ENCODE measurements at places on chromosomes 3 and 15.

DNA sequence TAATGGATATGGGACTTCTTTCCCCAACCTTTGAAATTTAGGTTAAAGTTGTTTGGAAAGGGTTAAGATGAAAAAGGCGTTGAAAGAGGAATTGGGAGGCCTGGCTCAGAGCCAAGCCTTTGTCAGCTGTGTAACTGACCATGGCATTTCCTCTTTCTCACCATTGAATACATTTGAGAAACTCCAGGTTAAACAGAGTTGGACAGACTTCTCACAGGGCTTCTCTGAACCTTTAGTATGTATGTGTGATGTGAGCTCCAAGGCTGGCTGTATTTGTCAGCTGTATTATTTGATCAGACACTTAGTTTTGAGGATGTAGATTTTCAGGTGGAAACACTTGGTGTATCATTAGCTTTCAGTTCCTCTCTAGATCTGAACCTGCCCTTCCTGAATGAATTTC lies 136.4 kb upstream of the GOLGA6L4 start:
- DNase-seq, result no peak

GRCh38 chr3:157920822-157921700 lies 185.2 kb downstream of the SHOX2 start:
- no peak for DNase-seq

DNA sequence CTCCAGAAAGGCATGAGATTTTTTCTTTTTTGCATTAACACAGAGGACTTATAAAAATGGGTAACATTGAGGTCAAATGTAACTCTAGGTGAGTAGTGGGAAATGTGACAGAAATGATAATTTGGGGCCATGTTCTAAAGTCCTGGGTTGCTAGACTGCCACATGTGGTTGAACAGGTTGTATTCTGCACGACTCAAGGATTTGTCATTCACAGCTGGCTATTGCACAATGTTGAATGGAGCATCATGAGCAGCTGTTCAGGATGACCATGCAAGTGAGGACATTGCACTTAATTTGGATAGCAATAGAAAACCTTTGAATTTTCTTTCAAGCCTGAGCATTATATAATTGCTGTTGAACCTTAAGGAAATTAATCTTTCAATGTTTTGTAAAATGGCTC lies 396.6 kb downstream of the NAALADL2 start:
- DNase-seq, result no peak

DNA sequence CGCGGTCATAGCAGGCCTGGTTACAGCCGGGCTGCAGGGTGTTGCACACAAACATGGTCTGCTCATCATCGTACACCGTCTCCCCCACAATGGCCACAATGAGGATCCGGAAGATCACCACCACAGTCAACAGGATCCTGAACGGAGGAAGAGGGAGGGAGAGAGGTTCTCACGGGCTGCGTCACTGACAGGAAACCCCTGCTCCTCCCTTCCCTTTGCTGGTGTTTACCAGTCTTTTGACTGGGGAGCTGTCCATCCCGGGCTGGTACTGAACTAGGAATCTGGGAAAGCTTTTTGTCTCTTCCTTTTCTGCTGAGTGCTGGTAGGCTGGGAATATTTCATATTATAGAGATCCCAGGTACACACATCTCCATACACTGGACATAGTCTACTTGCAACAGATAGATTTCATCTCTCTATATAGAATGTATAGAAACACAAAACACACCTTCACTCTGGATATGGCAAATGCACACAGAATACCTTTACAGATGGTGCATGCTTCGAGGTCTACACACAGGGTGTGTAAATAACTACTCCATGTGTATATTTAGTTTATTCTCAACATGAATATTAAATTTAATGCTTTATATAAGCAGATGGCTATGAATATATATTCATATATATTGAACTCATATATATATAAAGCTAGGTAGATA lies 1.4 kb downstream of the GJD2 start:
- peak; percentile 48 for DNase-seq

DNA sequence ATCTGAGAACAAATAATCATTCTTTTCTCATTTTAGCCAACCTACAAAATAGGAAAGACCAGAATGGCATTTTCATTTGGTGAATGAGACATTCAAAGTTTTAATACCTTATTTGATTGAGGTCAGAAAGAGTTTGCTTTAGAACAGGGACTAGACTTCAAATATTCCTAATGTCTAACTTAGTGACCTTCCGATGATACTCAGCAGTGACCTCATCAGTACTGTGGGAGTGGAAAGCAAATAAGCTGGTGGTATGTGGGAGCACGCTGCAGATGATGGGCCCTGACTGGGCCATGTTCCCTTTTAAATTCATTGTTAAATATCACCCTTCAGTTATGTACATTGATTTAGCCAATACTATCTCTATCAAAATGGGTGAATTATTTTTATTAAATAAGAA lies 223.3 kb downstream of the P3H2 start:
- DNase-seq, result no peak

- no peak for DNase-seq
Measured at GRCh38 chr3:165256554-165257065, 60.4 kb upstream of the SLITRK3 start.

GRCh38 chr15:57393061-57393460 lies 16.8 kb downstream of the CGNL1 start:
- no peak for DNase-seq

- peak; percentile 82 for DNase-seq
Measured at GRCh38 chr3:41117398-41117870, 81.9 kb upstream of the CTNNB1 start.

GRCh38 chr3:29718661-29719065 lies 437.8 kb downstream of the RBMS3 start:
- DNase-seq, result no peak

DNA sequence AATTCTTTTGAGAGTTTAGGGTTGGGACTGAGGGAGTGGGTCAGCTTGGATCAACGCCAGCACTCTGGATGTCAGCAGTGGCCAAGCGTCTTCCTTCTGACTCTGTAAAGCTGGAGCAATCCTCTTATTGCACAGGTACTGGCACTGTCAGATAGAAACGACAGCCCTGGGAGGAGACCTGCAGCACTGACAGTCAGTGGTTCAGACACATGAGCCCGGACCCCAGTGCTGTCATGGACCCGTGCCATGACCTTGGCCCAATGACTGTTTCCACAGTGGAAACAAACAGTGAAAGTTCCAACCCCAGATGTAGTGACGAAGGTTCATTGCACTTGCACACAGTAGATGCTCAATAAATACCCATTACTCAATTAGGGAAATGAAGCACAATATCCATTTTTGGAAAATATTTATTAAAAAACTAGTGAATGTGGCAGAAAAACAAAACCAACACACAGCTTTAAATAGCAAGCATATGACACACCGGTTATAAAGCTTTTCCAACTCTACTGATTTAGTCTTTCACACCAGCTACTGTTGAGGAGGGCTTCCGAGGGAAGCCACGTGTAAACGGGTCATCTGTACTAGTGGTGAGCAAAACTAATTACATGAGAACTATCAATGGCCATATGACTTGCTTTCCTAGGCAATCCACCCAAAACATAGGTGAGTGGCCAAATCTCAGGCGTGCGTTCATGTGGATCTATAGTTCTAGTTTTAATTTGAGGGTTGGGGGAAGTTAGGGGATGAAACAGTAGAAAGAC lies 22.1 kb downstream of the SIAH2 start:
- no peak for DNase-seq

DNA sequence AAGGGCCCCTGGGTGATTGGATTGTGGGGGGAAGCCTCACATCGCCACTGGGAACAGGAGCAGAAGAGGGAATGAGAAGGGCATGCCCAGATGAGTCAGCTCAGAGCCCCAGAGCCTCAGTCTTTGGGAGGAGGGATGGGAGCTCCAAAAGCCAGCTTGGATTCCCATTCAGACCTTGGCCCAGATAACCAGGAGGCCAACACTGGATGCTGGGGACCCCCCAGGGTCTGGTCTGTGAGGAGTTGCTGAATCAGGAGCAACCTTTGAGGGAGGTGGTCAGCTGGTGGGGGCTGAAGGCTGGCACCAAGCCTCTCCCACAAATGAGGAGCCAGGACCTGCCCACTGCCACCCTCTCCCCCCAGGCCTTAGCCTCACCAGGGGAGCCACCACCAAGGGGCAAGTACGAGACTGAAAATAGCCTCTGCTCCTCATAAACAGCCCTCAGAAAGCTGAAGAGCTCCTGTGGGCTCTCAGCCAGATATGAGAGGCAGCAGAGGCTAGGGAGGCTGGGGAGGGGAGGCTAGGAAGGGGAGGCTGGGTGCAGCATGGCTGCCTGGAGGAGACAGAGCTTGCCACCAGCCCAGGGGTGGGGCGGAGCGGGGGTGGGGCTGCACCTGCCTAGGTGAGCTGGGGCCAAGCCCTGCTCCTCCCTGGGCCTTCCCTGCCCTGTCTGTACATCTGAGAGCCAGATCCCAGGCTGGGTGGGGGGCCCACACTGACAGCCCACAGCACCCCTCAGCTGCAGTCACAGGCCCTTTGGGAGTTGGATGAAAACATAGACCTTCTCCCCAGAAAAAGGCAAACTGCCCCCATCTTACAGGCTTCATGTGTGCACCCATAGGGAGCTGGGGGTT lies 99.8 kb downstream of the SEC22A start:
- no peak for DNase-seq

GRCh38 chr3:39752751-39753150 lies 56.7 kb upstream of the MYRIP start:
- DNase-seq, result no peak

DNA sequence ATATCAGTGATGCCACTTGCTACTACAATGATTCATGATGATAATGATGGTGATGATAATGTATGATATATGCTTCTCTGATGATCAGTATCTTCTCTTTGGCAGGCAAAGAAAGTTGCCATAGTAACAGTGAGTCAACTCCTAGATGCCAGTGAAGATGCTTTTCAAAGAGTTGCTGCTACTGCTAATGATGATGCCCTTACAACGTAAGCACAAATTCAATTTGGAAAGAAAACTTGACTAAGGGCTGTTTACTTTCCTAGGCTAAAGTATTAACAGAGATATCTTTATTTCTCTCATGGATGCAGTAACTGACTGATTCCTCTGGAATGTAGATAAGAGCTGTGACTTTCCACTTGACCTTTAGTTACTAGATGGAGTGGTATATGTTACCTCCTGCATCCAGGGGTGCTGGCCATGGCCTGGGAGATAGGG lies 27.8 kb downstream of the ADGRG7 start:
- no peak for DNase-seq

DNA sequence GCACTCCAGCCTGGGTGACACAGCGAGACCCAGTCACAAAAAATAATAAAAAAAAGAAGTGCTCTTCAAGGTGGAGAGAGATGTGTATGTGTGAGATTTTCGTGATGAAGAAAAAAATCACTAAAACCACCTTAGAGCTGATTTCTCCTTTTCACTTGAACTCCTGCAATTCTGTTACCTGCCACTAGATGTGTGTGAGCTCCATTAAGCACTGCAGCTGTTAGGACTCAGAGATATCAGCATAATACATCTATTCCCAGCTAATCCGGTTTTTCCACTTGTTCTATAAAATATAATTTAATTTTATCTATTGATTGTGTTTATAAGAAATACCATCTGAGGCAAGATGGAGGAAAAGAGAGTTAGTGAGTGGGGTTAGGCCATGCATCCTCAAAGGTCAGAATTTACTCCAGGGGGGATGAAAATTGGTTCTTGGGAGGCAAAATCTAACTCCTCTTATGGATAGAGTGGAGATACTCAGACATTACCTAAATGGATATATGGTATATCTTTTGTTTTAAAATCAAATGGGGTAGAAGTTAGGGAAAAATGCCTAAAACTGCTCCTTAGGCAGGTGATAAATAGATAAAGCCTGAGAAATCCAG lies 152.7 kb downstream of the IL20RB start:
- no peak for DNase-seq

DNA sequence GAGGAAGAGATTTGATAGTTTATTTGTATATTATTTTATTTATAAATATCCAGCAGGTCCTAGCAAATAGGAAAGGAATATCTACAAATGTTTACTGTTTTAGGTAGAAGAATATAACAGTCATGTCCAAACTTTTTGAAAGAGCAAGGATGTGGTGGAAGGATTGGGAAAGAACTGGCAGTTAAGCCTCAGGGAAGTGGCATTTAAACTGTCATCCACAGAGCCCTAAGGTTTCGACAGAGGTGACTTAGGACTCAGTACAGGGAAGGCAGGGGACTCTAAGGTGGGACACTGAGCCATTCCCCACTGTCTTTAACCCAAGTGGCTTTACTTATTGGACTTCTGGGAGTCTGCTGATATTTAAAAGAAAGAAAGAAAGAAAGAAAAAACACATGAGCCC lies 11.8 kb upstream of the TMEM87A start:
- no peak for DNase-seq

DNA sequence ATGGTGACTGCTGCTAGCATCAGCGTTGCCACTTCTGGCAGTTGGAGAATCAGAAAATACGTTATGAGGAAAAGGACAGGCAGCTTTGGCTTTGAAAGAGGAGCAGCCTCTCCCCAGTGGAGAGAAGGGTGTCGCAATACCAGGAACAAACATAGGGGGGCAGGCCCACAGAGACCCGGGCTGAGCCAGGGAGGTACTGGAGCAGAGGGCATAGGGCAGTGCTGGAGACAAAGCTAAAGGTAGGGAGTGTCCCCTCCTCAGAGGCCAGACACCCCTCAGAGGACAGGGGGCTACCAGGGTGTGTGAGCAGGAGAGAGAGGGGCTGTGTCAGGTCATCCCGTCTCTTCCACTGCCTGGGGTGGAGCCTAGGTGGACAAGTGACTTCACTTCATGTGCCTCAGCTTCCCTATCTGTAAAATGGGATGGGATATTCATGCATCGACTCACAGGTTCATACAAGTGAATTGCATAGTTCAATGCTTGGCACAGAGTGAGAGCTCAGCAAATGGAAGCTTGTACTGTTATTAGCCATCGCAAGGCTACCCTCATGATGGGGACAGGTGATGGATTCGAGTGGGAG lies 49.7 kb upstream of the LIMD1 start:
- no peak for DNase-seq

DNA sequence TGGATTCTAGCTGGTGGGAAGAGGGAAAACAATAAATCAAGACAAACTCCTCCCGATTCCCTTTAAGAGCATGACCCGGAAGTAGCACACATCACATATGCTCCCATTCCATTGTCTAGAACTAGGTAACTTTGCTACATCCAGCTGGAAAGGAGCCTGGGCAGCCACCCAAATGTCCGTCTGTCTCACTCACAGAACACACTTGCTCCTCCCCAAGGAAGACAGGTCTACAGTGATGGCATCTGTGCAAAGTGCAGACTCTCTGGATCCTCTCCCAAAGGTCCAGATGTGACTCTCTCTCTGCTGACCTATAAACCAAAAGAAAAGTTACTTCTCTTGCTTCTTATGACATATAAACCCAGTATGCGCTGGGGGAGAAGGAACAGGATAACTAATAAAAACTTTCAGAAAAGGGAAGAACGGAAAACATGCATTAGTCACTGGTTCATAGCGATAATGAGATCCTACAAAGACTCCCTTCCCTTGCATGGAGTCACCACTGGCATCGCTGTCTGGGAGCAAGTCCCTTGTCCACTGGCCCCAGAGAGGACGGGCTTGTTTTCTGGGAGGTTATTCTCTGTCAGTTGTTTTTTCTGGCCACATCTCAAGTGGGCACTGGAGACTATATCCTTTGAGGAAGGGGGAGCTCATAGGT lies 29.8 kb upstream of the EPHB3 start:
- no peak for DNase-seq

Measured in H54 (cell line).